ENCODE measurements at places on chromosomes 11 and 22.

- no peak for DNase-seq
These were observed 3.3 kb upstream of the ANKRD13D start for GRCh38 chr11:67285541-67286498.

GRCh38 chr11:35144136-35144741 is 5.3 kb downstream of the CD44 start:
- DNase-seq, result peak; percentile 88

GRCh38 chr11:74005721-74006517 is 3.0 kb downstream of the UCP3 start:
- no peak for DNase-seq

DNA sequence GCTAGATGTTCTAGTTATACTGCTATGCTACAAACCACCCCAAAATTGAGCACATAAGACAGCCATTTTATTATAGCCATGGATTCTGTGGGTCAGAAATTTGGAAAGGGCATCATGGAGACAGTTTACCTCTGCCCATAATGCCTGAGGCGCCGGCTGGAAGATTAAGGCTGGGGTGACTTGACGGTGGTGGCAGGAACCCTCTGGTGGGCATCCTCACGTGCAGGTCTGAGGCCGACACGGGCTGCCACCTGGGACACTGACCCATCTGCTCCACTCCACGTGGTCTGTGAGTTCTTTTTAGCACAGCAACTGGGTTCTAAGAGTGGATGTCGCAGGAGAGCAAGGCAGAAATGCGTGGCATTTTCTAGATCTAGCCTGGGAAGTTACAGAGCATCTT is 40.0 kb upstream of the PRDM11 start:
- DNase-seq, result no peak

- DNase-seq, result no peak
These were observed 64.7 kb downstream of the MPPED2 start for GRCh38 chr11:30521297-30522071.

Data from GM12864 (cell line).